ENCODE measurements at places on chromosomes 6 and 20. TPM values are rescaled to one million over a fixed set of nuclear protein-coding genes. Genes with fewer than 3 reads are reported as not detected.

Gene GSS
- total RNA-seq: 93.3 TPM

Gene NR2E1
- not detected for total RNA-seq

DNA sequence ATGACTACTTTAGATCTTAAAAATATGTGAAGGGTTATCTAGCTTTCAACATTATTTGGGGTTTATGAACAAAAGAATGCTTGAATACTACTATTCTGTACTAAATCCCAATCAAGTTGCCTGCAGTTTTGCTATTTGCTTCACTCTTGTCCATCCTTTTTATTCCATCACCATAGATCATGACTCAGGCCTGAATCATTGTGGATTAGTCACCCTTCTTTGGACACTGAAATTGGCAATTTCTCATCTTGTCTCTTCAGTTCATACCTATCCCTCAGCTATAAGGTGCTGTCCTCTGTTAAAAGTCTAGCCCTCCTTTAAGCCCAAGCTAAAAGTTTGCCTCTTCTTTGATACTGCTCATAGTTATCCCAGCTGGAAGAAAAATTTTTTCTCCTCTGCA, 199.1 kb downstream of the CENPW start:
- H3K36me3 ChIP-seq: no peaks in the 10 kb centered on the region
- no peak overlapping the region for H3K4me3 ChIP-seq
- H3K27me3 ChIP-seq: no peaks in the 10 kb centered on the region
- no peak for DNase-seq
- H3K27ac ChIP-seq: no peak overlapping the region

DNA sequence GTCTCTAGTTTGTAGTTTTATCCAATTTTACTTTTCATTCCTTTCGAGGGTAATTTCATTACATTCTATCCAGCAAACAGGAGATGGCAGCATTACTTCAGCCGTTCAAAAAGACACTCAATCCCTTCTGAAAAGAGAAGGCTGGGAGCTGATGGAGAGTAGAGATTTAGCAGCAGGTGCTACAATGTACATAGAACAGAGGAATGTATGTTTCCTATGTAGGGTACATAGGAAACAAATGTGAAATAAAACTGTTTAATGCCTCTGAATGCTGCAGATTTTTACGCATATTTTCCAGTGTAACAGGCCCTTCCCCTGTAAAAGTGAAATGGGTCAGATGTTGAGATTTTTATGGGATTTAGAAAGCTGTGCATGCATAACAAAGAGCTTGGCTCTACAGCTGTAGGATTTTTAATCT, 16.0 kb downstream of the RPS12 start:
- H3K27me3 ChIP-seq: no peaks in the 10 kb centered on the region
- H3K4me1 ChIP-seq: no peaks in the 10 kb centered on the region
- H3K36me3 ChIP-seq: no peaks in the 10 kb centered on the region
- no peak overlapping the region for H3K27ac ChIP-seq
- no peak for DNase-seq

GRCh38 chr6:137875058-137875520, 8.0 kb downstream of the TNFAIP3 start:
- peaks cover 4% of the 10 kb centered on the region for H3K36me3 ChIP-seq
- H3K27ac ChIP-seq: peak overlapping the region; percentile 42
- H3K4me3 ChIP-seq: no peak overlapping the region
- no peaks in the 10 kb centered on the region for H3K27me3 ChIP-seq
- H3K4me1 ChIP-seq: peaks cover 25% of the 10 kb centered on the region
